Islet precursor cell (in vitro differentiated cells): ENCODE measurements at places on chromosomes 1 and 21.
A peak's percentile ranks its signal among the peaks of the same experiment; 100 is the strongest.

DNA sequence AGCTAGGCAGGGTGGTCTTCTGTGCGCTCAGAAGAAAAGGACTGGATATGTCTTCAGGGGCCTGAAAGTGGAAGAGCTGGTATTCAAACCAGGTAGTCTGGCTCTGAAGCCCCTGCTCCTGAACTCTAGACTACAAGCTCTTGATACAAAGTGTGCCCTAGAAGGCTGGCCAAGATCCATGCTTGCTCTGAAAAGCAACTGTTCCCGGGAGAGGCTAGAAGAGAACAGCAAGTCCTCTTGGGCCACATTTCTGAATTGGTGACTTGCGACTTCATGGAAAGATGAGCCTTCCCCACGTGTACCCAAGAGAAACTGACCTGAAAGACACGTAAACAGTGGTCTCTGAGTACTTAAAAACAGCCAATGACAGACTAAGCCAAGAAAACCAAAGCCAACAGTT is 123.3 kb upstream of the GRIK3 start:
- peak; percentile 18 for DNase-seq

DNA sequence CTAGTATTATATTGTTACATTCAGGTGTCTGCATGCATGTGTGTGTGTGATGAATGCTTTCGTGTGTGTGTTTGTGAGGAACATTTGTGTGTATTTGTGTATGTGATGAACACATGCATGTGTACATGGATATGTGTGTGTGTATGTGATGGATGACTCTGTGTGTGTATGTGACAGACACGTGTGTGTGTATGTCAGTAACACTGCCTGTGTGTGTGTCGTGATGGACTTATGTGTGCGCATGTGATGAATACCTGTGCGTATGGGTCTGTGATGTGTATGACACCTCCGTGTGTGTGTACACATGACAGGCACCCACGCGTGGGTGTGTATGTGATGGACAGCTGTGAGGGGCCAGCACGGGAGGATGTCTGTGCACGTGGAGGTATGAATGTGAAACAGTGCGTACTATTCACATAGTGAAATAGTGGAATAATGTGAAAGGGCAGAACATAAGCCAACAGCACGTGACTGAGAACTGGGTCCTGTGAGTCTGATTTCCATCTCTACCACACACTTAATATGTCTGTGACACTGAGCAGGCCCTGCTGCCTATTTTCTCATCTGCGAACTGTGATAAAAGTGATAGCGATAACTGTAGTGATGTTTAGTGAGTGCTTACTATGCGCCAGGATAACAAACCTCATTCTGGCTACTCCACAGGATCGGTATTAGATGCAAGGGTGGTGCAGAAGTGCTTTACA is 41.8 kb upstream of the CSF3R start:
- peak; percentile 30 for DNase-seq

- peak; percentile 81 for DNase-seq
These were observed 2.5 kb downstream of the BACE2 start for GRCh38 chr21:41170442-41170841.

- peak; percentile 66 for DNase-seq
These were observed 26.5 kb upstream of the SLC35A3 start for GRCh38 chr1:99943223-99943794.

GRCh38 chr21:32605469-32605868 is 6.7 kb downstream of the CFAP298 start:
- DNase-seq = no peak

DNA sequence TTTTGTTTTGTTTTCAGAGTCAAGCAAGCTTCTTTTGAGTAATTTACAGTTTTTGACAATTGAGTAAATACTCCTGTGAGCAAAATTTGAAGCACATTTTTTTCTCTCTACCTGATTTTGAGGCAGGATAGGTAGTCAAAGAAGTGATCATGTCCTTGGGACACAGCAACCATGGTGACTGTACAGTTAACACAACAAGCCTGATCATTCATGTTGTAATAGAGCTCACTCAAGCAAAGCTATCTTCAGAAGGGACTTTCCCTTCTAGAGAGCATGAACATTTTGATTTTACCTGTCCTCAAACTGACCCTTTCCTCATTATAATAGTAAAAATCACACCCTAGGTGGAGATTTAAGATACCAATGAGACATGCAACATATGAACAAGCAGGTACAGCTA is 126.5 kb upstream of the KCNK1 start:
- DNase-seq = no peak

DNA sequence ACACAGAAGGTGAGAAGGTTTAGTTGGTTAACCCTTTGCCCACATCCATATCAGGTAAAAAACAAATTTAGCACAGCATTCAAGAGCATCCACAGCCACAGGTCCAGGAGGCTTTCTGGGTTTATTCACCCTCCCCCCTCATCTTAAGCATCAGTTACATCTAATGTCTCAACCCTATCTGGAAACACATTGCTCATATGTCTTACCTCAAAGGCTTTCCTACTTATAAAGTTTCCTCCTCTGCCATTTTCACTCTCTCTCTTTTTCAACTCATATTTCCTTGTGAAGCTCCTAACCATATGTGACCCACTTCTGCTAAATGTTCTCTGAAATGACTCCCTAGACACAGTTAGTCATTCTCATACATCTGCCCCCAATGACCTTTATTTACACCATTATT is 47.9 kb upstream of the RUNX1 start:
- no peak for DNase-seq

GRCh38 chr1:167401260-167401873 is 117.0 kb downstream of the CD247 start:
- DNase-seq = peak; percentile 76

DNA sequence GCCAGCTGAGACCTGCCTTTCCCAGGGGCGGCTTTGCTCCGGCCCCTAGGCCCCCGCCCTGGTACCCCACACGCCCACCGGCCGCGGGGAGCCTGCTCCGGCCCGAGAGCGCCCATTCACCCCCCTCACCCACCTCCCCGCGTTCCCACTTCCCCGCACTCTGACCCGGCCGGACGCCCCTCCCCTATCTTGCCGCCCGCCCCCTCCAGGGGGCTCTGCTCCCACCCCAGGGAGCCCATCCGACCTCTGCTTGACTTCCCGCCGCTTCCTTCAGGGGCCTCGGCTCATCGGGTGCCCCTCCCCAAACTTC is 466 bp downstream of the HTR6 start:
- no peak for DNase-seq

GRCh38 chr1:18178111-18178510 is 70.5 kb downstream of the IGSF21 start:
- no peak for DNase-seq

DNA sequence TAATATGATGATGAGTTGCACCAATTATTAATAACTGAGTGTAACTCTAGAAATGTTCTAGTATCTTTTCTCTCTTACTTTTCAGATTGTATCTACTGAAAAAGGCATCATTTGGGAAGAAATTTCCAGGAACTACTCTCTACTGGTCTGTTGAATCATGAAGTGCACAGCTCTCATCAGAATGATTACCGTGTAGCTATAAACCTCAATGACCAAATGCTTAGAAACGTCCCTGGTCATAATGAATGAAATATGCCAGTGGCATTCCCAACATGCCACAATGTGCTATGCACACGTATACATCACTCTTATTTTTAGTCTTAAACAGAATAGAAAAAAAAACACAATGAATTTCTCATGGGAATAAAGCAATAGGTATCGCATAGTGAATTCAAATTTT is 534.3 kb upstream of the OLFM3 start:
- DNase-seq = no peak

GRCh38 chr1:63407002-63407401 is 39.6 kb downstream of the ALG6 start:
- no peak for DNase-seq

GRCh38 chr1:63322114-63322943 is at the start of gene FOXD3:
TSS of gene FOXD3 (plus strand) at chr1:63322567. CDS start at chr1:63323059, 492 bp downstream.
- DNase-seq = peak; percentile 82

DNA sequence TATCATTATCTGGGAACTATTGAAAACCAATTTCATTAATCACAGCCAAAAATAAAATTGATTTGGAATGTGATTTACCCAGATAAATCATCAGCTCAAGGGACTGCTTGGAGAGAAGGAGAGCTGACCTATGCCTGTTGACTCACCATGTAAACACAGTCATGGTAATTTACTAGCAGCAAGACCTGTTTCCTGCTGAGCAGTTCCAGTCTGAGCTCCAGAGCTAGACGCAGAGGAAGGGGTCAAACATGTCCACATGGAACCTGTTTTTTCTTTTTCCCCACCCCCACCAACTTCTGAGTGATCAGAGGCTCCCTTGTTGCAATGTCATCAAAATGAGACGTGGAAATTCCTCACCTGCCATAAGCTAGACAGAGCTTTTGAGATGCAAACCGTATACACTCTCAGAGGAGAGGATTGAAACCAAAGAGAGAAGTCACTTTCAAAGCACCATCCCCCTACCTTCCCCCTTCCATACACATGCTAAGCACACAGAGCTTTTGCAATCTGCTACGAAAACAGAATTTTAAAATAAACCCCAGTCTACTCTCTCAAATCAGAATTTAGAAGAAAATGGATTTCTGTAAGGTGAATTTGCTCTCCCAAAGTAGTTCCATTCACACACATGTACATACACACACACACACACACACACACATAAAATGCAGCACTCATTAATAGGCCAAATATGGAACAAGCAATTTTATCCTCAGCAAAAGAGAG is 55.9 kb upstream of the PTGFRN start:
- peak; percentile 96 for DNase-seq

GRCh38 chr21:16993416-16994038 is 519.3 kb upstream of the CXADR start:
- no peak for DNase-seq

GRCh38 chr1:202144402-202145067 is at the start of gene ARL8A:
TSS of gene ARL8A (minus strand) at chr1:202144737. CDS start at chr1:202144572, 165 bp downstream.
- peak; percentile 76 for DNase-seq

DNA sequence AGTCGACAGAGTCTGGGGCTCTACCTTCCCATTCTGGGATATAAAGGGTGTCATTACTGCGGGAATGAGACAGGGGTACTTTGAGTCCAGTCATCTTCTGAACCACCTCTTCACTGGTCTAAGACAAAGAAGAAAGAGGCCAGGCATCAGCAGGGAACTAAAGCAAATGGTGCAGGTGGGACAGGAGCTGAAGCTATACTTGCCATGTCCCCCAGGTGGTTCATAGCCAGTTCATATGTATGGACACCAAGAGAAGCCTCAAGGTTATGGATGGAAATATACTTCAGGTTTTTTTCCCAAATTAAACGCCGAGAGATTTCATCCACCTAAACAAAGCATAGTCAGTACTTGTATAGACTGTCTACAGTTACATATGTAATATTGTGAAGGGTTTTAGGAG is 2.2 kb downstream of the CTSK start:
- DNase-seq = no peak

DNA sequence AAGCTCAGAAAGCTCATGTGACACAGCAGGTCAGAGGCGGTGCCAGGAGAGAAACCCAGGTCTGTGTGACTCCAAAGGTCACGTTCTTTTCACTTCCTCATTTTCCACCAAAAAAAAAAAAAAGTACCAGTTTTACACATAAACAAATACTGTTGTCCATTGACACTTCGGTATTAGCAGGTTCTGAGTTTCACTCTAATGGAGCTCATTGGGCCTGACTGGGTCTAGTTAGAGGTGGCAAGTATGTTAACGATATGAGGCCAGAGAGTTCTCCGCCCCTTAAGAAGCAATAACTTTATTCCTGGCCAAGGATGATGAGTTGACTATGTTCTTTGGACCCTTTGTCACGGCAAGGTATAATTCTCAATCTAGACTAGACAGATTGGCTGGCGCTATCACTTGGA is 30.0 kb upstream of the SDE2 start:
- no peak for DNase-seq

DNA sequence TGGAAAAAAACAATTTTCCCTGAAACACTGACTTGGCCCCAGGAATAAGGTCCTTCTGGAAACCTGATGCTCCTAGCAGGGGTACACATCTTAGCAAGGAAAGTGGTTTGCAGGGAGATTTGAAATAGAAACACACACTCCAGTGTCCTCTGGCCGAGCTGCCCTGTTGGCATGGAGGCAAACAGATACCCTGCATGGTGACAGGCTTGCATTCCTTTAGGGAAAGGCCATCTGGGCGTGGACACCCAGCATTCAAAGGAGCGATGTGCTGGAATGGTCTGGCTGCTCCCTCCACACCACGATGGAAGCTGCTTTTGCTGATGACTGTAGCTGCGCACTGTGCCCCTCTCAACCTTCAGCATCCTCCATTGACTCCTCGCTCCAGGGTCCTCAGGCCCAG is 41.5 kb upstream of the BCAR3 start:
- peak; percentile 80 for DNase-seq

DNA sequence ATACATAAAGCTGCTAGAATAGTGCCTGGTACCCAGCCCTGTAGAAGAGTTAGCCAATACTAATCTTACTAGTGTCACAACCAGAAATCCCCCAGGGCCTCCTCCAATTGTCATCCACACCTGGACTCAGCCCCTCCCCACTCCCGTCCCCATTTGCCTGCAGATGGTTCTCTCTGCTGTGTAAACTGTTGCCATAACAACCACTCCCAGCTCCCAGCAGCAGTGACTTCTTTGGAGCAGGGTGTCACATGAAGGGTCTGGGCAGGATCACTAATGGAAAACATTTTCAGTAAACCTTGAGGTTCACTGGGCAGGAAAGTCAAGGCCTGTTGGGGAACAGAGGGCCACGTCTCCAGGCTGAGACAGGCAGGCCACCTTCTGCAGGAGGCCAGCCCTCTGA is 126.0 kb upstream of the IPO9 start:
- peak; percentile 86 for DNase-seq

- DNase-seq = peak; percentile 38
These were observed 2.9 kb downstream of the RCAN1 start for GRCh38 chr21:34612056-34612455.

DNA sequence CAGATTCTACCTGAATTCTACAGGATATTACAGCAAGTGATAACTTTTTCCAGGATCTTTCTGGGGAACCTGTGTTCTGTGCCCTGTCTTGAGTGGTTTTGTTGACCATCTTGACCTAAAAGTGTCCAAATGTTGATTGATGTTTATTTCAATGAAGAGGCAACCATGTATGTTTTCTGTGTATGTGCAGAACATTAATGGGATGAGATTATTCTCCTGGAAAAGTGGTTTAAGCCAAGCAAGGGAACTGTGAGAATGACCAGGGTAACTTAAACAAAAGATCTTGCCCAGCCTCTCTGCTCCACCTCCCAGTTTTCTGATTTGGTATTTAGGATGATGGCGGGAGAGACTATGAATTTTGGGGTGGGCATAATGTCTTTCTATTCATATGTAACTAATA is 1.0 kb upstream of the SAMD13 start:
- DNase-seq = no peak

- DNase-seq = no peak
These were observed 80.5 kb downstream of the PRKAB2 start for GRCh38 chr1:147091801-147092200.

DNA sequence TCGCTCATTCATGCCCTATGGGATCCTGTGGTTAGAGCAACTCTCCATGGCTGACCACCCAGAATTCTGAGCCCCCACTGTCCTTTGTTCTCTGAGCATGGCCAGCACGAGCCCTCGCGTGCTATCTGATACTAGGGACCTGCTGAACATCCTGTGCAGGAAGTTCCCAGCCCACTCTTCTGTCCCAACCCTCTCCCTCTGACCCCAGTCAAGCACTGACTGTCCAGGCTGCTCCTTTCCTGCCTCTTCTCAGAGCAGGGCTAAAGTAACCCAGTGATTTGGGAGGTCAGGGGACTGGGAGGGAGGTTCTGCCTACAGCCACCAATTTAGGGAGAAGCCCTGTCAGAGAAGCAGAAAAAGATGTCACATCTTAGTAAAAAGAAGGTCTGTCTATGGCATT is 21.2 kb downstream of the CYP4B1 start:
- peak; percentile 38 for DNase-seq
